ENCODE measurements at places on chromosomes 6 and 20. TPM values are rescaled to one million over a fixed set of nuclear protein-coding genes. Genes with fewer than 3 reads are reported as not detected.

The WFDC5 gene
- not detected for total RNA-seq

The PCSK2 gene
- total RNA-seq = not detected

The PHACTR3 gene
- not detected for total RNA-seq

The EEF1A1 gene
- 21,405 TPM for total RNA-seq

The OR12D3 gene
- not detected for total RNA-seq

The SPATS1 gene
- under 0.01 TPM for total RNA-seq

The RXRB gene
- total RNA-seq = 25.9 TPM

The CD93 gene
- under 0.01 TPM for total RNA-seq

The MCCD1 gene
- total RNA-seq = not detected

The DDRGK1 gene
- 32.9 TPM for total RNA-seq

The CDH26 gene
- 0.50 TPM for total RNA-seq

The LTB gene
- total RNA-seq = not detected

The SLC22A3 gene
- total RNA-seq = 0.26 TPM

The MATN4 gene
- total RNA-seq = under 0.01 TPM

The PI3 gene
- total RNA-seq = not detected

- peak; percentile 50 for DNase-seq
- peaks cover 10% of the 10 kb centered on the region for H3K27me3 ChIP-seq
- peak overlapping the region; percentile 57 for H3K4me3 ChIP-seq
- no peak overlapping the region for H3K27ac ChIP-seq
- H3K36me3 ChIP-seq = no peaks in the 10 kb centered on the region
- H3K4me1 ChIP-seq = no peaks in the 10 kb centered on the region
These were observed 804 bp downstream of the C6orf141 start for GRCh38 chr6:49551078-49551865.

DNA sequence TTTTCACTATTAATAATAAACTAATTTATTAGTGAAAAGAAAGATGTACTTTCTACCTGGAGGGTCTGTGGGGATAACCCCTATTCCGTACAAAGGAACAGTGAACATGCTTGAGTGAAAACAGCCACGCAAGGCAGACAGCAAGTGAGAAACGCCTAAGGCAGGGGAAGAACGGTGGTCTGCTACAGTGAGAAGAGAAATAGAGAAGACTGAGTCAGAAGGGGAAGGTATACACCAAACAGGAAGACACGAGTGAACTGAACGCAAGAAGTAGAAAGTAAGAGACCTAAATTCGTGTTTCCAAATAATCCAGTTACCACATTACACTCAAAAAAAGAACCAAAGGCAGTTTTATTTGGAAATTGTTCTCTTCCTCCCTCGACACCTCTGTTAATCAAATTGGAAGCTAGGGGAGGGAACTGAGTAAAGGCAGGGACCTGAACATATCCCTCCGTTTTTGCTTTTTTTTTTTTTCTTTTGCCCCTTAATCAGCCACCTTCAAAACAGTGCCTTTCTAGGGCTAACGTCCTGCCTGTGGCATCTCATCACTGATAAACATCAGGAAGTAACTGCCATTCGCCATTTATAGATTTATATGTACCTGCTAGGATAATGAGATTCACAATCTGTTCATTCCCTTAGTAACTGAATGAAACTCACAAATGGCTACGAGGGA, 48.9 kb downstream of the ATXN1 start:
- no peaks in the 10 kb centered on the region for H3K36me3 ChIP-seq
- H3K27me3 ChIP-seq = no peaks in the 10 kb centered on the region
- no peak overlapping the region for H3K4me3 ChIP-seq
- H3K27ac ChIP-seq = peak overlapping the region; percentile 58
- no peak for DNase-seq
- peaks cover 9% of the 10 kb centered on the region for H3K4me1 ChIP-seq

GRCh38 chr6:10305790-10306415, 109.0 kb downstream of the TFAP2A start:
- no peak for DNase-seq
- no peaks in the 10 kb centered on the region for H3K36me3 ChIP-seq
- H3K4me3 ChIP-seq = no peak overlapping the region
- H3K27me3 ChIP-seq = no peaks in the 10 kb centered on the region

DNA sequence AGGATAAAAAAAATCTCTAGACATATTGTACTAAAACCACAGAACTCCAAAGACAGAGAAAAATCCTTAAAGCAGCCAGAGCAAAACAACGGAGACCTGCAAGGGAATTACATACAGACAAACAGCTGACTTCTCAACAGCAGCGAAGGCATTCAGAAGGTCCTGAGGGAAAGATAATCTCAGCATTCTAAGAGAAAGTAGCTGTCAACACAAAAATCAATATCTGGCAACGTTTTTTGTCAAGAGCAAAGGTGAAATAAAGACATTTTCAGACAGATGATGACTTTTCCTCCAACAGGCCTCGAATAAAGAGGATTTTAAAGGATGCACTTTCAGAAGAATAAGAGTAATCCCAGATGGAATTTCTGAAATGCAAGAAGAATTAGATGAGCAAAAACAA, 6.1 kb upstream of the SCGN start:
- DNase-seq = no peak
- H3K4me1 ChIP-seq = no peaks in the 10 kb centered on the region
- H3K36me3 ChIP-seq = no peaks in the 10 kb centered on the region
- no peak overlapping the region for H3K27ac ChIP-seq
- H3K4me3 ChIP-seq = no peak overlapping the region

- H3K36me3 ChIP-seq = no peaks in the 10 kb centered on the region
- H3K4me1 ChIP-seq = peaks cover 10% of the 10 kb centered on the region
- H3K4me3 ChIP-seq = no peak overlapping the region
- DNase-seq = no peak
- no peaks in the 10 kb centered on the region for H3K27me3 ChIP-seq
These were observed 221.7 kb upstream of the TAB2 start for GRCh38 chr6:149095842-149096241.

- DNase-seq = peak; percentile 17
- no peak overlapping the region for H3K4me3 ChIP-seq
- no peak overlapping the region for H3K27ac ChIP-seq
- no peaks in the 10 kb centered on the region for H3K36me3 ChIP-seq
- H3K27me3 ChIP-seq = no peaks in the 10 kb centered on the region
These were observed 14.2 kb downstream of the FARS2 start for GRCh38 chr6:5275497-5275896.

GRCh38 chr6:43129434-43130194, 41.5 kb upstream of the SRF start:
- no peak overlapping the region for H3K4me3 ChIP-seq
- no peaks in the 10 kb centered on the region for H3K27me3 ChIP-seq
- H3K36me3 ChIP-seq = peaks cover 11% of the 10 kb centered on the region
- DNase-seq = peak; percentile 25
- H3K4me1 ChIP-seq = peaks cover 29% of the 10 kb centered on the region

DNA sequence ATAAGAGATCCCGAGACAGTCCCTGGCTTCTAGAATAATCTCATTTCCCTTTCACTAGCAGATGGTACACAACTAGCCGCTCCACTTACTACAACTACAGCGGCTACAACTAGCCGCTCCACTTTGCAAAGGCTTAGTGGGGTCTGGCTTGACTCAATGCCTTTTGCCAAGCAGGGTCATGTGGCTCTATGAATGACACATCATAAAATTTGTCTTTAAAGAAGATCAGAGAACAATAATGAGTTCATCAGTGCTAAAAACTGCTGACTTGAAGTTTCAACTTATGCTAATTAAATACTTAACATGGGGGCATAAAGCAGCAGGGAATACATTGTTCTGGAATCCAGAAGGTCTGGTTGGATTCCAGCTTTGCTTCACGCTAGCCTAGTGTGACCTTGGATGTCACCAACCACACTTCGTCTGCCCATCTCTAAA, 2.0 kb upstream of the MICAL1 start:
- peaks cover 7% of the 10 kb centered on the region for H3K4me1 ChIP-seq
- no peak for DNase-seq
- peaks cover 3% of the 10 kb centered on the region for H3K36me3 ChIP-seq
- H3K27me3 ChIP-seq = no peaks in the 10 kb centered on the region
- no peak overlapping the region for H3K4me3 ChIP-seq
- H3K27ac ChIP-seq = peak overlapping the region; percentile 80

- H3K27me3 ChIP-seq = no peaks in the 10 kb centered on the region
- no peak for DNase-seq
- no peaks in the 10 kb centered on the region for H3K36me3 ChIP-seq
- H3K4me3 ChIP-seq = no peak overlapping the region
These were observed 20.0 kb downstream of the PDSS2 start for GRCh38 chr6:107439406-107439805.

- no peak overlapping the region for H3K27ac ChIP-seq
- DNase-seq = no peak
- H3K4me3 ChIP-seq = no peak overlapping the region
- no peaks in the 10 kb centered on the region for H3K36me3 ChIP-seq
- H3K27me3 ChIP-seq = no peaks in the 10 kb centered on the region
These were observed 31.8 kb downstream of the ZNF831 start for GRCh38 chr20:59195316-59195993.

- H3K4me1 ChIP-seq = no peaks in the 10 kb centered on the region
- no peak overlapping the region for H3K4me3 ChIP-seq
- H3K27me3 ChIP-seq = no peaks in the 10 kb centered on the region
- DNase-seq = no peak
These were observed 36.3 kb upstream of the NRSN1 start for GRCh38 chr6:24089736-24090135.

- H3K4me3 ChIP-seq = no peak overlapping the region
- no peaks in the 10 kb centered on the region for H3K36me3 ChIP-seq
- H3K4me1 ChIP-seq = peaks cover 6% of the 10 kb centered on the region
- no peaks in the 10 kb centered on the region for H3K27me3 ChIP-seq
- H3K27ac ChIP-seq = no peak overlapping the region
These were observed 87.2 kb downstream of the SLX4IP start for GRCh38 chr20:10522328-10522727.

DNA sequence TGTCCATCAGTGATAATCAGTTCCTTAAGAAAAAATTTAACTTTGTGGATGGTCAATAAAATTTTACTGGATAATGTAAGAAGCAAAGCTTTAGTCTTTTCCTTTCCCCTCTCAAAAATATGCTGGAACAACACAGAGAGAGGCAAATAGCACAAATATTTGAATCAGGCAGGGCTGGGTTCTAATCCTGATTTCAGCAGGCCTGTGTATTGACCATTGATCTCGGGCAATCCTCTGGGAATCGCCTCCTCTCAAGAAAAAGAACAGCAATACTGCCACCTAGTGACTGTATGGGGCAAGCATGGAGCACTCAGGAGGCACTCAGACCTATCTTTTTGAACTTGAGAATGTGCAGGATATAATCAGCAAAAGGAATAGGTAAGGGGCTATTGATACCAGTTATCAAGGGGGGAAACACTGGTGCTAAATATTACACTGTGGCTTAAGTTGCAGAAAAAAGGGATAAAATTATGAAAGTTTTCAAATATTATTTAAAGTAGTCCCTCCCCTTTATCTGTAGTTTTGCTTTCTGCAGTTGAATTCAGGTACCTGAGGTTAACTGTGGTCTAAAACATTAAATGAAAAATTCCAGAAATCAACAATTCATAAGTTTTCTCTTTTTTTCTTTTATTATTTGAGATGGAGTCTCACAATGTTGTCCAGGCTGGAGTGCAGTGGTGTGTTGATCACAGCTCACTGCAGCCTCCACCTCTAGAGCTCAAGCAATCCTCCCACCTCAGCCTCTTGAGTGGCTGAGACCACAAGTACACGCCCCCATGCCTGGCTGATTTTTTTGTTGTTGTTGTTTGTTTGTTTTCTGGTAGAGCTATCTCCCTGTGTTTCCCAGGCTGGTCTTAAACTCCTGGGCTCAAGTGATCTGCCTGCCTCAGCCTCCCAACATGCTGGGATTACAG, 91.8 kb upstream of the NHSL1 start:
- H3K27ac ChIP-seq = no peak overlapping the region
- no peaks in the 10 kb centered on the region for H3K36me3 ChIP-seq
- H3K4me3 ChIP-seq = no peak overlapping the region
- no peaks in the 10 kb centered on the region for H3K27me3 ChIP-seq
- H3K4me1 ChIP-seq = peaks cover 13% of the 10 kb centered on the region

GRCh38 chr20:63138855-63139341, 77.0 kb downstream of the YTHDF1 start:
- no peak overlapping the region for H3K27ac ChIP-seq
- H3K27me3 ChIP-seq = no peaks in the 10 kb centered on the region
- peak; percentile 76 for DNase-seq
- H3K36me3 ChIP-seq = no peaks in the 10 kb centered on the region
- H3K4me3 ChIP-seq = no peak overlapping the region

- no peak for DNase-seq
- no peaks in the 10 kb centered on the region for H3K4me1 ChIP-seq
- no peaks in the 10 kb centered on the region for H3K27me3 ChIP-seq
- no peak overlapping the region for H3K27ac ChIP-seq
These were observed 650.0 kb downstream of the UTRN start for GRCh38 chr6:144935181-144935580.

DNA sequence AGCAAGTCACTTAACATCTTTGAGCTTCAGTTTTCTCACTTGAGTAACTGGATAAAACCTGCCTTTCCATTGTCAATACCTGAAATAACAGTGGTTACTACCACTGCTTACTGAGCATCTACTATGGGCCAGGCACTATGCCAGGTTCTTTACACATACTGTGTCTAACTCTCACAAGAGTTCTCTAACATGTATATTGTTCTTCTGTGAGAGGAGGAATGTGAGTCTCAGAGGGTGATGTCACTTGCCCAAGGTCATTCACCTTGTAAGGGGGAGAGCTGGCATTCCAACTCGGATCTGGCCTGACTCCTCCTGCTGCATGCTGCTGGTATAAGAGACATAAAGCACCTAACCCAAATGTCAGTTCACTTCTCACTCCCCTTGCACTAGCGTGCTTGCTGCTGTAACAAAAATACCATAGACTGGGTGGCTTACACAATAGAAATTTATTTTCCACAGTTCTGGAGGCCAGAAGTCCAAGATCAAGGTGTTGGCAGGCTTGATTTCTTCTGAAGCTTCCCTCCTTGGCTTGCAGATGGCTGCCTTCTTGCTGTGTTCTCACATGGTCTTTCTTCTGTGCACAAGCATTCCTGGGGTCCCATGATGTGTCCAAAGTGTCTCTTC, 21.9 kb upstream of the SGK2 start:
- no peaks in the 10 kb centered on the region for H3K4me1 ChIP-seq
- no peaks in the 10 kb centered on the region for H3K36me3 ChIP-seq
- H3K4me3 ChIP-seq = no peak overlapping the region
- no peak for DNase-seq
- H3K27ac ChIP-seq = no peak overlapping the region

- no peaks in the 10 kb centered on the region for H3K36me3 ChIP-seq
- H3K4me1 ChIP-seq = no peaks in the 10 kb centered on the region
- H3K27ac ChIP-seq = no peak overlapping the region
- no peak for DNase-seq
- H3K27me3 ChIP-seq = no peaks in the 10 kb centered on the region
These were observed 200.5 kb upstream of the PHACTR1 start for GRCh38 chr6:12516070-12516469.

GRCh38 chr6:91970700-91971099, 1383.8 kb upstream of the MAP3K7 start:
- H3K27me3 ChIP-seq = no peaks in the 10 kb centered on the region
- H3K4me3 ChIP-seq = no peak overlapping the region
- H3K36me3 ChIP-seq = no peaks in the 10 kb centered on the region
- DNase-seq = no peak
- H3K4me1 ChIP-seq = no peaks in the 10 kb centered on the region
- no peak overlapping the region for H3K27ac ChIP-seq

GRCh38 chr6:160972111-160972510, 19.5 kb upstream of the MAP3K4 start:
- no peak overlapping the region for H3K4me3 ChIP-seq
- peak; percentile 96 for DNase-seq
- peaks cover 9% of the 10 kb centered on the region for H3K4me1 ChIP-seq
- H3K36me3 ChIP-seq = no peaks in the 10 kb centered on the region
- H3K27ac ChIP-seq = no peak overlapping the region

GRCh38 chr6:117387454-117387974, 38.2 kb downstream of the ROS1 start:
- H3K27ac ChIP-seq = no peak overlapping the region
- H3K27me3 ChIP-seq = no peaks in the 10 kb centered on the region
- H3K4me3 ChIP-seq = no peak overlapping the region
- H3K4me1 ChIP-seq = no peaks in the 10 kb centered on the region
- no peaks in the 10 kb centered on the region for H3K36me3 ChIP-seq
- DNase-seq = no peak

All from fibroblast of lung (primary cell).